Thyroid gland (tissue), 4 donors: ENCODE measurements at places on chromosomes 5 and 9.

DNA sequence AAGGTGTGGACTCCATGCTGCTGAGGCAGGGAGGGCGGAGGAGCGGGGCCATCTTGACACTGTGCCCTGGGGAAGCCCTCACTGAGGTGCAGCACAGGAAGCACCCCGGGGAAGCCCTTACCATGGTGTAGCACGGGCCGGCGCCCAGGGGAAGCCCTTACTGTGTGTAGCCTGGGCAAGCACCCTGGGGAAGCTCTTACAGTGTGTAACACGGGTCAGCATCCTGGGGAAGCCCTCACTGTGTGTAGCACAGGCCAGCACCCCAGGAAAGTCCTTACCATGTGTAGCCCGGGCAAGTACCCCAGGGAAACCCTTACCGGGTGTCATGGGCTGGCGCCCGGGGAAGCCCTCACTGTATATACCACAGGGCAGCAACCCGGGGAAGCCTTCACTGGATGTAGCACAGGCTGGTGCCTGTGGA lies 62.6 kb upstream of the ZNF354B start:
- no peak for DNase-seq

GRCh38 chr9:13939701-13940490 lies 374.0 kb downstream of the NFIB start:
- no peak for DNase-seq

GRCh38 chr9:20022410-20022809 lies 233.6 kb upstream of the SLC24A2 start:
- DNase-seq: no peak

- DNase-seq: no peak
These were observed 16.4 kb downstream of the TLR4 start for GRCh38 chr9:117720555-117720954.

GRCh38 chr9:110076894-110077725 lies 130.8 kb downstream of the C9orf152 start:
- no peak for DNase-seq

GRCh38 chr5:172999372-172999973 lies 15.9 kb downstream of the ATP6V0E1 start:
- no peak for DNase-seq

DNA sequence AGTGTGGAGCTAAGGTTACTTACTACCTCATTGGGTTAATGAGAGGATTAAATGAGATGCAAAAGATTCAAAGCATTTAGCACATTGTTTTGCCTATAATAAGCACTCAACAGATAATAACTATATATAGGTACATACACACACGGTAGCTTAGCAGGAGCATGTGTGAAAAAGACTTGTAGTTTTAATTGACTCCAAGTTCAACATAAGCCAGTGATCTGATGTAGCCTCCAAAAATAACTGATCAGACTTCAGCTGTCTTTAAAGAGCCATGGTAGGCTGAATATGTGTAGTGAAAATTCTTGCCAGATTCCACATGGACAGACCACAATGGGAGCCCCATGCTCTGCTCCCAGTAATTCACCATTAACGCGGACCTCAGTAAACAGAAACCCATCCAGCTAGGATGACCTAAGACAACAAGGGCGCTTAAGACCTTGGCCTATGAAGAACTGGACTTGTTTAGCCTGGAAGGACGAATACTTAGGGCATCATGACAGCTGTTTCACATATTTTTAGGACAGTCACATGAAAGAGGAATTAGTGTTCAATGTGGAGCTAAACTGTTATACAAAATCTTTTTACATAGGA lies 115.1 kb upstream of the ZNF366 start:
- DNase-seq: no peak
